ENCODE measurements at places on chromosomes 1 and 21. TPM values are rescaled to one million over a fixed set of nuclear protein-coding genes. Genes with fewer than 3 reads are reported as not detected.

Gene CRP
- total RNA-seq: not detected

Gene GPR137B
- total RNA-seq: 15.8 TPM

Gene RUNX1
- 47.1 TPM for total RNA-seq

Gene HSPA6
- not detected for total RNA-seq

DNA sequence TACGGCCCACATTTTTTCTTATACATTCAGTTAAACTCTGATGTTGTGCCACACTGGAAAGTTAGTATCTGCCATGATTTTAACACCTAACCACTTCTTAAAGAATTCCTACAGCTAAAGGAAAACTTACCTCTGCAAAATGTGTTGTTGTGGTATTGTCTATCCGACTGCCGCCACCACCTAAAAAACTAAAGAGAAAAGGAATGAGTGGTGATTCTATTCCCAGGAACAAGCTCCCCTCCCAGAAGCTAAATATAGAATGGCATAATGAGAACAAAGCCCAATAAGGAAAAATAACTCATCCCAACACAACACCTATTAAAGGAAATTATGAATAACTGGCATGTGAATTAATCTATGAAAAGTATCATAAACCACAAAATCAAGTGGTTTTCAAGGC, 39.5 kb downstream of the RNF115 start:
- no peak for DNase-seq

GRCh38 chr1:198664068-198664788, 25.4 kb downstream of the PTPRC start:
- no peak for DNase-seq

GRCh38 chr1:20138961-20139550, at the start of gene PLA2G2F:
PLA2G2F (plus strand) TSS chr1:20139323; CDS start chr1:20139428, 105 bp downstream.
- no peak for DNase-seq

GRCh38 chr1:204660509-204660908, 25.0 kb downstream of the LRRN2 start:
- DNase-seq: no peak

- DNase-seq: no peak
Observed at GRCh38 chr1:16392740-16393569, 25.9 kb downstream of the SZRD1 start.
